Left colon (tissue), 2 donors: ENCODE measurements at places on chromosomes 6 and 20. TPM values are rescaled to one million over a fixed set of nuclear protein-coding genes. Genes with fewer than 3 reads are reported as not detected.

ECT2L gene
- total RNA-seq: not detected

TNFRSF6B gene
- total RNA-seq: not detected

CCDC170 gene
- total RNA-seq: 0.67 TPM

CASS4 gene
- total RNA-seq: 1.3 TPM

MBOAT1 gene
- 54.7 TPM for total RNA-seq

OVOL2 gene
- total RNA-seq: 21.7 TPM

WFDC10B gene
- total RNA-seq: not detected

LY6G6C gene
- not detected for total RNA-seq

PLEKHG1 gene
- 29.3 TPM for total RNA-seq

RAE1 gene
- total RNA-seq: 17.2 TPM

QKI gene
- 31.8 TPM for total RNA-seq

SLC26A8 gene
- total RNA-seq: 0.50 TPM

DEFB124 gene
- not detected for total RNA-seq

THBS2 gene
- 13.6 TPM for total RNA-seq

IP6K3 gene
- 2.4 TPM for total RNA-seq
